Breast epithelium (tissue), 4 donors: ENCODE measurements at places on chromosomes 6 and 20. TPM values are rescaled to one million over a fixed set of nuclear protein-coding genes. Genes with fewer than 3 reads are reported as not detected.
A peak's percentile ranks its signal among the peaks of the same experiment; 100 is the strongest.

The RIPOR2 gene
- total RNA-seq = 13.8 TPM

The RIMS1 gene
- total RNA-seq = 4.0 TPM

The SLC17A3 gene
- total RNA-seq = not detected

The CGA gene
- total RNA-seq = not detected

The DST gene
- total RNA-seq = 700 TPM

The RIPOR3 gene
- total RNA-seq = 35.5 TPM

The ZSCAN12 gene
- total RNA-seq = 4.2 TPM

DNA sequence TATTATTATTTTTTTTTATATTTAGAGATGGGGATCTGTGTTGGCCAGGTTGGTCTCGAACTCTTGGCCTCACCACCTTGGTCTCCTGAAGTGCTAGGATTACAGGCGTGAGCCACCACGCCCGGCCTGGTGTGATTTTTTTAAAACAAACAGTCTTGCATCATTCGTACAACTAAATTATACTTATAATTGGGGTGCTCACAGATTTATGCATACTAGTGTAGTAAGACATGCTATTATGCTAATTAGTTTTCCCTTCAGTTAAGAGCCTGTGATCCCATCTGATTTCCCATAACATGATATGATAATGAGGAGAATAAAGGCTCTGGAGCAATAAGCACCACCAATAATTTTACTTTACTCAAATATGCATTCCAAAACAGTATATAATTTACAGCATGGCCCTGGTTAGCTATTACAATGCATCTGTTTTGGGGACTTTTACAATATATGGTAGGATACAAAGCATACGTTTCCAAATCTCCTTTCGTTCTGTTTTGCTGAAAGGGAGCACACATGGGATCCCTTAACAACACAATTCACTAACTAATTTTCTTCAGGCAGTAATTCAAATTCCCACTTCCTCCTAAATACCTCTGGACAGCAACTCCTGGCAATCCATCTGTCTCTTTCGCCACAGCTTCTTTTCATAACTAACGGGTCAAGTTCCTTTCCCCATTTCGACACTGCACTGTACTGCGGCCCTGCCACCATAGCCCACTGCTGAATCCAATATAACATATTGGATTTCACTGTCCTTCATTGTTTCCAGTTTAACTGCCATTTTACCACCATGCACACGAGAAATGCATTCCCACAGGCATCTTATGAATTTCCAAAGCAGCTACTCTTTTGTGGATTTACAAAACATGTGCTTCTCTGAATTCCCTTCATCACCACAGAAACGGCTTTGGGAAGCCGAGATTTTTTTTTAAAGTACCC lies 1.7 kb downstream of the NUDT3 start:
- DNase-seq = no peak
- no peaks in the 10 kb centered on the region for H3K27me3 ChIP-seq
- H3K4me1 ChIP-seq = no peaks in the 10 kb centered on the region
- H3K36me3 ChIP-seq = no peaks in the 10 kb centered on the region
- peak overlapping the region; percentile 95 for H3K4me3 ChIP-seq

DNA sequence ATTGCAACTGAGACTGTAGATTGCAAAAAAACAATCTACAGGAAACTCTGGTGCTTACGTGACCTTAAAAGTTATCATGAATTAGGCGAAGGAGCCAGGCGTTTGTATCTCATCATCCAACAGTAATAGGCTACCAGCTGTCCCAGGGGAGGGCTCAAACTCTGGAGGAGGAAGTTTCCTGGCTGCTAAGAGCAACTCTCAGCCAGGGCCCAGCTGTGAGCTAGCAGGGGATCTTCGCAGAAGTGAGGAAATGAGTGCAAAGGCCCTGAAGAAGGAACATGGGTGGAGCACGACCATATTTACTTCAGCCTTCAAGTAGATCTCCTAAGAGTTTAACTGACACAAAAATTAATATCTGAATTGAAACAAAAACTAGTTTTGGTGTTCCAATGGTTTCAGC lies 686.9 kb upstream of the MAP3K7 start:
- H3K4me3 ChIP-seq = no peak overlapping the region
- no peak overlapping the region for H3K27ac ChIP-seq
- H3K36me3 ChIP-seq = no peaks in the 10 kb centered on the region
- H3K4me1 ChIP-seq = no peaks in the 10 kb centered on the region
- DNase-seq = no peak

DNA sequence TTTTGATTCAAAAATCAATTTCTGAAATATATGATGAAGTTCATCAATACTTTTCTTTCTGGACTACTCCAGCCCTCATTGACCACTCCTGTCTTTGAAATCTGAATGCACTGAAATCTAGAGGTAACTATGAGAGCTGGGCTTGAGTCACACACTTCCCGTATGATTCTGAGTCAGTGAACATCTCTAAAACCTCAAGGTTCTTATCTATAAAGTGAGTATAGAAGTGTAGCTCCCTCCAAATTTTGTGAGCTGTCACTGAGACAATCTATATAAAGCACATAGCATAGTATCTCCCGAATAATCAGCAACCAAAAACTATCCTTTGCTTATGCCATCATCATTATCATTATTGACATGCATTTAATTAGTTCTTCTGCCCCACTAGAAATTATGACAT lies 182.4 kb downstream of the TSHZ2 start:
- no peak overlapping the region for H3K27ac ChIP-seq
- H3K27me3 ChIP-seq = no peaks in the 10 kb centered on the region
- H3K36me3 ChIP-seq = no peaks in the 10 kb centered on the region

- no peaks in the 10 kb centered on the region for H3K27me3 ChIP-seq
- H3K27ac ChIP-seq = no peak overlapping the region
- no peak for DNase-seq
These were observed 143.5 kb downstream of the ZFP64 start for GRCh38 chr20:52047811-52048764.

GRCh38 chr20:25551413-25552215 lies 33.7 kb downstream of the NINL start:
- H3K4me3 ChIP-seq = no peak overlapping the region
- no peak for DNase-seq
- H3K27ac ChIP-seq = no peak overlapping the region
- H3K36me3 ChIP-seq = no peaks in the 10 kb centered on the region
- H3K4me1 ChIP-seq = peaks cover 6% of the 10 kb centered on the region

DNA sequence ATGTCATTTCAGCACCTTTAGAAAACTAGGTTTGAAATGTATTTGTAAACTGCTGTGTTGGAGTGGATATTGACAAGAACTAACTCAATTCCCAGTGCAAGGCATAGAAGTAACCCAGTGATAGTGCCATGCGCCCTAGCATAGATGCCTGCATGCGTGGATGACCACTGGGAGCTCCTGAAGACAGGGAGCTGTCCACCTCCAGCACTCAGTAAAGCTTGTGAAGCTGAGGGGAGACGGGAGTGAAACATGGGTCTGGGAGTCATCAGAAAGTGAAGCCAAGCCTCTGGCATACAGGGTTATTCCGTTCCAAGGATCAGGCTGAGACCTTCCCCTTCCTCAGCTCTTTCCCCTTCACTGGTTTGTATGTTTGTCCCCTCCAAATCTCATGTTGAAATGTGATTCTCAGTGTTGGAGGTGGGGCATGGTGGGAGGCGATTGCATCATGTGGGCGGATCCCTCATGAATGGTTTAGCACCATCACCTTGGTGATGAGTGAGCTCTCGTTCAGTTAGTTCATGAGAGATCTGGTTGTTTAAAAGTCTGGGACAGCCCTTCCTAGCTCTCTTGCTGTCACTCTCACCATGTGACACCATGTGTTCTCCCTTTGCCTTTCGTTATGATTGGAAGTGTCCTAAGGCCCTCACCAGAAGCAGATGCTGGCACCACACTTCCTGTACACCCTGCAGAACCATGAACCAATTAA lies 146.5 kb upstream of the FERMT1 start:
- H3K4me3 ChIP-seq = no peak overlapping the region
- H3K36me3 ChIP-seq = no peaks in the 10 kb centered on the region
- no peak for DNase-seq
- H3K27me3 ChIP-seq = peaks cover 6% of the 10 kb centered on the region
- H3K27ac ChIP-seq = no peak overlapping the region

GRCh38 chr6:38259736-38260135 lies 380.0 kb downstream of the BTBD9 start:
- no peak overlapping the region for H3K27ac ChIP-seq
- H3K4me1 ChIP-seq = peaks cover 6% of the 10 kb centered on the region
- DNase-seq = no peak
- no peaks in the 10 kb centered on the region for H3K36me3 ChIP-seq
- no peak overlapping the region for H3K4me3 ChIP-seq

DNA sequence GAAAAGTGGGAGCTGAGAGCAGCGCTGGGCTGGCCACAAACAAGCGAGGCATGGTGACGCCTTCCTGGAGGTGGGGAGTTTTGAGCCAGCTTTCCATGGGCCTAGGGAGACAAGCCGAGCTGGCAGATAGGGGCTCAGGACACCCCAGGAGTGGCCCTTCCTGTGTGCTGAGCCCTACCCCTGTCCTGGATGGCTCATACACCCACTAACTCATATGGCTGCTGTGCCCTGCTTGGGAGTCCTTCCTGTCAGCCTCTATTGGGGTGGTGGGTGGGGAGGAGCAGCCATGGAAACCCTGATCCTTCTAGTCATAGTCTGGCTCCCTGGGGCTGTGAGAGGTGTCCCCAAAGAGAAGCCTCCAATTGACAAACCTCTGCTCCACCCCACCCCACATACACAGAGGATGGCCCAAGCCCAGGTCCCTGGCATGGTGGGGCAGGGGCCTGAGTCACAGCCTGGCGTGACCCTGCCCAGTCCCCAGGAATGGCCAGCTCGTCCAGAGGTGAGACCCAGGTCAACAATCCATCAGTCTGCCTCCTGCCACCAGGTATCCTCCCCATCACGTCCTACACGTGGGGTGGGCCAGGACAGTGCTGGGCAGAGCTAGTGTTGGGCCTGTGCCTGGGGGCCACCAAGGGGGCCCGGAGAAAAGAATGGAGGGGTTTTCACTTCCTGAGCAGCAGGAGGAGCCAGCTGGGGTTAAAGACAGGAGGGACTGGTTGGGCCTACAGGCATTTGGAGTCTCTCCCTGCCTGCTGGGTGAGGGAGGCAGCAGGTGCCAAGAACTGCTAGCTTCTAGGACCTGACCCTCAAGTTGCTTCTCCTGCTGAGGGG lies 52.2 kb downstream of the MRPL14 start:
- H3K36me3 ChIP-seq = no peaks in the 10 kb centered on the region
- no peak for DNase-seq
- peak overlapping the region; percentile 79 for H3K27ac ChIP-seq
- H3K27me3 ChIP-seq = no peaks in the 10 kb centered on the region

DNA sequence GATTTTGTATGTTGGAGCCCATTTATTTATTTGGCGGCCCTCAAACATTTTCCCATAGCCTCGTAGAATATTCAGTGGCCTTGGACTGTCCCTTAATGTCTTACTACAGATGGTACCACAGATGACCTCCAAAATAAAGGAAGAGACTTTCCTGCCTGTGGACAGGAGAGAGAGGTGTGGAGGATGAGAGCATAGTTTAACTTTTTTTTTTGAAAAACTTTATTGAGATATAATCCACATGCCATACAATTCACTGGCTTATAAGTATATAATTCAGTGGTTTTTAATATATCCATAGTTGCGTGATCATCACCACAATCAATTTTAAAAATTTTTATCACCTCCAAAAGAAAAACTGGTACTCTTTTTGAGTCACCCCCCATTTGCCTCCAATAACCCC lies 4.6 kb upstream of the PPP1R16B start:
- DNase-seq = no peak
- H3K4me1 ChIP-seq = no peaks in the 10 kb centered on the region
- H3K27me3 ChIP-seq = no peaks in the 10 kb centered on the region
- no peaks in the 10 kb centered on the region for H3K36me3 ChIP-seq
- no peak overlapping the region for H3K4me3 ChIP-seq

DNA sequence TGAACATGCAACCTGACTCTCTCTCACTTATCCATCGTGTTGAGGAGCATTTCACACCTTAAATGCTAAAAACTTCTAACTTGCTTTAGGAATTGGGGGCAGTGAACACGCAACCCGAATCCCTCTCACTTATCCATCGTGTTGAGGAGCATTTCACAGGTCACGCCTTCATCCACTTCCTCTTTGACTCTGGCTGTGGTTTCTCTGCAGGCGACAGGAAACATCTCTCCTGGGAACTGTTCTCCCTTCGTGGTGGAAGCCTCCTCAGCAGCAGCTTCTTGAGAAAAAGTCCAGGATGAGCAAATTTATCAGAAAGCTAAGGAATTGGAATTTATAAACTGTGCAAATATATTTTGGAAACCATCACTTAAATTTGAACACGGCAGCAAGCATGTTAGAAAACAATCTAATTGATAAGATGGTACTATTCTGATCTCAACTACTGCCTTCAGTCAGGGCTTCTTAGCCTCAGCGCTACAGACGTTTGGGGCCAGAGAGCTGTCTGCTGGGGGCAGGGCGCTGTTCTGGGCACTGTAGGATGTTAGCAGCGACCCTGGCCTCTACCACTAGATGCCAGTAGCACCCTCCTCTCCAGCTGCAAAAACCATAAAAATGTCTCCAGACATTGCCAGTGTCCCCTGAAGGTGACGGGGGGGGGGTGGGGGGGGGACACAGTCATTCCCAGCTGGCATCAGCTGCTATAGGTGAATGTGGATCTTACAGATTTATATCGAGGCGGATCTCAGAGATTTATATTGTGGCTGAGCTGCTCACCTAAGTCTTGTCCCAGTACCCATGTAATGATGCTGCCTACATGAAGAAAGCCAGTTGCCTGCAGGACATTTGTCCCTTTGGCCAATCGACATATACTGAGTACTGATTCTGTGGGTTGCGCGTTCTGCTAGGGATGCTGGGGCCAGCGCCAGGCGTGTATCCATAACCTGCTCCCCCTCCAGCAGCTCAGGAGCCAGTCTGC lies 26.2 kb downstream of the CTCFL start:
- no peak overlapping the region for H3K27ac ChIP-seq
- H3K4me1 ChIP-seq = no peaks in the 10 kb centered on the region
- peaks cover 7% of the 10 kb centered on the region for H3K27me3 ChIP-seq
- no peak for DNase-seq

- peaks cover 4% of the 10 kb centered on the region for H3K36me3 ChIP-seq
- no peak for DNase-seq
- H3K27ac ChIP-seq = peak overlapping the region; percentile 3
- H3K4me1 ChIP-seq = peaks cover 17% of the 10 kb centered on the region
These were observed 5.6 kb downstream of the RPL10A start for GRCh38 chr6:35473850-35474130.

GRCh38 chr20:63081351-63081750 lies 74.6 kb upstream of the BHLHE23 start:
- H3K4me3 ChIP-seq = no peak overlapping the region
- no peak for DNase-seq
- H3K4me1 ChIP-seq = no peaks in the 10 kb centered on the region
- no peak overlapping the region for H3K27ac ChIP-seq

DNA sequence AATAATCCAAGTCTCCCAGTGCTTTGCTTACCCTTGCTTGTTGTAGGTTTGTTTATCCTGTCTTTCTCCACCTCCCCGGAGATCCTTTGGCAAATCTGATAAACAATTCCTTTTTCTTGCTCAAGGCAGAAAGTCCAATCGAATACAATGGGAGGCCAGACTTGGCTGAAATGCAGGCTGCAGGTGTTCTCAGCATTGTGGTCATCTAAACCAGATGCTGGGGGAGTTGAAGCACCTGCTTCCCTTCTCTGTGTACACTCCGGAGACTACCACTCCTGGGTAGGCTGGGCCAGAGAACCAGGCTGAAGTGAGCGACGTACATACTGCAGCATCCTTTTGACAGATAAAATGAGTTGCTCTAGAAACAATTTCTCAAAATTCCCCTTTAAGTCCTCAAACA lies 82.6 kb upstream of the PREP start:
- no peak overlapping the region for H3K4me3 ChIP-seq
- no peak for DNase-seq
- H3K36me3 ChIP-seq = no peaks in the 10 kb centered on the region
- H3K27ac ChIP-seq = no peak overlapping the region
- no peaks in the 10 kb centered on the region for H3K27me3 ChIP-seq

- H3K4me1 ChIP-seq = no peaks in the 10 kb centered on the region
- no peak for DNase-seq
- no peaks in the 10 kb centered on the region for H3K36me3 ChIP-seq
- no peaks in the 10 kb centered on the region for H3K27me3 ChIP-seq
- H3K4me3 ChIP-seq = no peak overlapping the region
These were observed 73.8 kb upstream of the CD93 start for GRCh38 chr20:23159947-23160318.
